ENCODE measurements at places on chromosomes 4 and X.

DNA sequence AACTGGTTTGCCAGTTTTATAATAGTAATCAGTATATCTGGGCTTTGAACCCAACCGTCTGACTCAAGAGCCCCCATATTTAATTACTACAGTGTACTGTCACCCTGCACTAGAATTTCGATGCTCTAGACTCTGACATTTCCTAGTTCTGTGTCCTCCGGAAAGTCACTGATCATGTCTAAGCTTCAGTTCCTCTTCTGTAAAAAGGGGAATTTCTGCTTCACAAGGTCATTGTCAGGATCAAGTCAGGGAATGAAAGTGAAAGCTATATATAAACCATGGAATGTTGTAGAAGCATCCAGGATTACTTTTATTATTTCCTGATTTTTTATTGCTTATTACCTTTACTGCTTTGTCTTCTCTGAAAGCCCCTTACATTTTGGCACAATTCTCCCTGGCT is 4.0 kb upstream of the KCNIP4 start:
- DNase-seq, result no peak

- no peak for DNase-seq
Measured at GRCh38 chr4:78299565-78299972, 242.4 kb downstream of the FRAS1 start.

- DNase-seq, result no peak
Measured at GRCh38 chr4:108953941-108954340, 191.1 kb upstream of the ETNPPL start.

GRCh38 chrX:82163701-82164100 is 961.8 kb downstream of the SH3BGRL start:
- no peak for DNase-seq

GRCh38 chr4:89303177-89303576 is 4.4 kb downstream of the GPRIN3 start:
- peak; percentile 85 for DNase-seq

GRCh38 chr4:8235686-8236085 is 33.9 kb upstream of the HTRA3 start:
- no peak for DNase-seq

DNA sequence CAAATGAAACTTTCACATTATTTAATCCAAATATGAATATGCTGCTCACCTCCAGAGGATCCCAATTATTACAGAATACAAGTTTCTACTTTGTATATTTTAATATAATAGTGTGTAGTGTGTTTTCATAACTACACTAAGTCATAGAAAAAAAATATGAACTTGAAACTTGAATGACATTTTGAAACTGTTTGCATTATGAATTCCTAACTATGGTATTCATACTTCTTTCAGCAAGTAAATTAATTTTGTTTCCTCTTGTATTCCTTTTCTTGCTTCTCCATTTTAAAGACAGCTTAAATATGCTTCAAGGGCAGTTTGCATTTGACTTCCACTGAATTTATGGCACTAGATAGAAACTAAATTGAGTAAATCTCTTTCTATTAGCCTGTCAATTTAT is 177.1 kb downstream of the BMPR1B start:
- no peak for DNase-seq

GRCh38 chr4:7060346-7061150 is 7.3 kb downstream of the GRPEL1 start:
- DNase-seq, result peak; percentile 39

- DNase-seq, result no peak
Measured at GRCh38 chrX:114819509-114819908, 197.9 kb downstream of the IL13RA2 start.

GRCh38 chrX:126799059-126799458 is 20.5 kb upstream of the PRR32 start:
- no peak for DNase-seq

- no peak for DNase-seq
Measured at GRCh38 chrX:153549807-153550206, 32.4 kb downstream of the ATP2B3 start.

- no peak for DNase-seq
Measured at GRCh38 chr4:3037957-3038461, 36.3 kb downstream of the HTT-AS start.

DNA sequence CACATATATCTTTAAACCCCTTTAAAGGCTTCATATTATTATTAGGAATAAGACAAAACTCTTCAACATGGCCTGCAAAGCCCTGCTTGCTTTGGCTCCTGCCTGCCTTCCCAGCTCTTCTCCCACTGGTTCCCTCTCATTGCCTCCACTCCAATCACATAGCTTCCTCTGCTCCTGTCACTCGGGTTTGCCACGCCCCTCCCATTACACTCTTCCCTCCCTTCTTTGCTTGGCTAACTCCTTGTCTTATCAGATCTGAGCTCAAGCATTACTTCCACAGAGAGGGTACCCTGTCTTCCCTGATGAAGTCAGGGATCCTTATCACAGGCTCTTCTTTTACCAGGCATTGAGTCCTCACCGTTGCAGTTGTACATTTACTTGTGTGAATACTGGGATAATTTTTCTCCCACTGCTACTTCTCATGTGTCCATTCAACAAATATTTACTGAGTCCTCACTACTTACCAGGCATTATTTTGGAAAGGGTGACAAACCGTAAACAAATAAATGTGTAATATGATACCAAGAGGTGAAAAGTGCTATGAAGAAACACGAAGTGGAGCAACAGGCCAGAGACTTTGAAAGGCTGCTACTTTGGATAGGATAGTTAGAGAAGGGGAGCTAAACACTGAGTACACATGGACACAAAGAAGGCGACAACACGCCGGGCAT is 3.2 kb upstream of the VGLL1 start:
- no peak for DNase-seq

DNA sequence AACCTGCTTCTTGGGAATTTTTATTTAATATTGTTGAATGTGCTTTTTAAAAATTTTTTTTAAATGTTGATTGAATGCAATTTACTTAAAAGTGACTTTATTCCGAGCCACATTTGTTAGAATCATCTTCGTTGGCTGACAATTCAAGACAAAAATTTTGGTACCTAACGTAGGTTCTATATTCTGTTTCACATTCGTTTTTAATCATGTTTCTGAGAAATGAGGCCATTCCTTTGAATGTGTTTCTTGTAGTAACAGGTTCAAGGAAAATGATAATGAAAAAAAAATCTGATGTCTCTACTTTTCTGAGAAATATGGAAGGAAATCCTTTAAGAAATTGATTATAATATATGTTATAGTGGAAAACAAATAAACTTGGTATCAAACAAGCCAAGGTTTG is 92.3 kb upstream of the DCLK2 start:
- no peak for DNase-seq

DNA sequence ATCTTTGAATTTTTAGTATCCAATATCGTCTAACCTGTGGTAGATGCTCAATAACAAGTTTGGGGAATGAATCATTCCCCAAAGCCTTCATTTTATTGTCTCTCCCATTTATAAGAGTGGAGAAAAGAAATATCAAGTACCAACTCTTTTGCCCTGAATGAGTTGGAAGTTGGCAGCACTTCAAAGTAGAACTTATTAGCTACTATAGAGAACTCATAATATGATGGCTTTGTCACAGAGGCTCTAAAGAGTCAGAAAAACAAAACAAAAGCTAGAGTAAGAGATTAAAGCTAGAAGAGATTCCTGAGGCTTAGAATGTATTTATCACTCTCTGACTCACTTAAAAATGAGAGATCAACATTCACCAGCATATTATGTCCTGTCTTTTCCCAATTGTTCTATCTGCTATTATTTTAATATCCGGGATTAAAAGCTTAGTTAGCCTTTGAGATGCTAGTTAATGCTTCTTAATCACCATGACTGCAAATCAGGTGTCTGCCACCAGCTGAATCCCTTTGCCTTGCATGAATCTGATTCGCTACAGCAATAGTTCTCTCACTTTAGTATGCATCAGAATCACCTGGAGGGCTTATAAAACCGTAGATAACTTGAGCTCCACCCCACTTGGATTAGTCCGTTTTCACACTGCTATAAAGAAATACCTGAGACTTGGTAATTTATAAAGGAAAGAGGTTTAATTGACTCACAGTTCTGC is 77.9 kb downstream of the PALLD start:
- no peak for DNase-seq

DNA sequence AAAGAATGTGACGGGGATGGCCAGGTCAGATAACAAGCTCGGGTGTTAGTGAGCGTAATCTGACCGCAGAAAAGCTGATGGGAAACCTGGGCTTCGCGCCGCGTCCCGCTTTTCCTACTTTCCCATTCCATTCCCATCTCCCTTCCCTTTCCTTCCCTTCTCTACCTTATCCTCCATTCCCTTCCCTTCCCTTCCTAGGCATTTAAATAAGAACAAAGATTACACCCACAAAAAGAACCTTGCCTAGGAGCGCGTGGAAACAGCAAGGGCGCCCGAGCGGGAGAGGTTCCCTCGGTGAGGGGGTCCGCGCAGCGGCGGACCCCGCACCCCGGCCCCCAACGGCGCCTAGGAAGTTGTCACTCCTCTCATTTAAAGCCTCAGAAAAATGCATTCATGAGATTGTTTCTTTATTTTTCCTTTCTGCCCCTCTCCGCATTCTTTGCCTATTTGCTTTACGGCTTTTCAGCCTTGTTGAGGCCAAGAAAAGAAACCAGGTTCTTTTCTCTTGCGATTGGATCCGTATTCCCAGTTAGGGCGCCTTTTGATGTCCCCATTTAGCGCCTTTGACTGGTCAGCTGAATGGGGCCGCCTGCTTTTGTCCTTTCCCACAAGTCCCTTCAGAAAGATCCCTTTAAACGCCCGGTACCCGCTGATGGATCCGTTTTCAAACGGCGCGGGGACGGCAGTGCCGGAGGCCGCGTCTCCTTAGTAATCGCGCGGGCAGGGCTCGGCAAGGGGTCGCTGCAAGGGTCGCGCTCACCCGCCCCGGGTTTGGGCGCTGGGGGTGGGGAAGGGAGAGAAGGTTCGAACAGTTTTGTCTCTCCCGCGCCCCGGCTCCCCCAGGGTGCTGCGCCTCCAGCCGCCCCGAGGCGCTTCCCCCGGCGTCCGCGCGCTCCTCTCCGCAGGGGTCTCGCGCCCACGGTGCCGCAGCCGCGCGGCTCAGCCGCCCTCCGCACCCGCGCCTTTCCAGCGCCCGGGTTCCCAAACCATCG is 54.1 kb upstream of the TMEM33 start:
- peak; percentile 56 for DNase-seq

DNA sequence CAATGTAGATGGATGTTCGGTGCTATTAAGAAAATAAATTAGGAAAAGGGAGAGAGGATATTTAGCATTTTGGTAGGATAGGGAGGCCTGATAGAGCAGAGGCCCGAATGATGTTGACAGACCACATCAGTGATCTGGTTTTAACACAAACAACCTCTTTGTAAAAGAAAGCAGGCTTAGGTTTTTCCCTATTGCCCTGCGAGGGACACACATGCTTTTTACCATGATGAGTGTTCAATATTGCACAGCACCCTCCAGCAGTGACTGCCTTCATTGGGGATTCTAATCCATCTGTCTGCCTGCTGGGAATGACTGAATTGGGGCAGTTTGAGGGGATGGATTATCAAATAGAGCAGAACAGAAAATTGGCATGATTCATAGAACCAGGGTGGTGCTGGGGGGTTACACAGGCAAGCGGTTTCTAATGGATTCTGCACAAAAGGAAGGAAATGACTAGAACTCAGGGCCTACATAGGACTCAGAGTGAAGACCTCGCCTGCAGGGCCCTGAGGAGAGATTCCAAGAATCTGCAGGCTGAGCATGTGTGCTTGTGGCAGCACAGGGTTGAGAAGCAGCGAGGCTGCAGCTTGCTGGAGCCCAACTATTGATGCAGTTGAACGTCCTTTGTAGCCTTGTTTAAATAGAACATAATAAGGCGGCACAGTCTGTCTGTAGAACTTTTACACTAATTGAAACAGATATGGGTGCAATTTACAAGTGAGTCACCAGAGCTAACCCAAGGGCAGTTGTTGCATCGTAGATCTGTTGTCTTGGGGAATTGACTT is 58.0 kb downstream of the RHOH start:
- DNase-seq, result peak; percentile 69

DNA sequence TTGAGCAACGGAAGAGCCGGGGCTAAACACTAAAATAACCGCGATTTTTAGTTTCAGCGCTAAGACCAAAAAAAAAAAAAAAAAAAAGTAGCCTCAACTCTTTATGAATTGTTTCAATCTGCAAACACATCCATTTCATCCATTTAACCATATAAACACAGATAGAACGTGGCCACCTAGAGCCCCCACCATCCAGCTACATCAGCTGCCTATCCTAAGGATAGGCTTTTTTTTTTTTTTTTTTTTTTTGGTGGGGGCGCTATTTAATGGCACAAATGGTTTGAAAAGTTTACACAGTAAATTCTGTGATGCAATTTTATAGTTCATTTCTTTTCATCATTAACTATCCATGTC is 492 bp upstream of the HDAC8 start:
- DNase-seq, result no peak

DNA sequence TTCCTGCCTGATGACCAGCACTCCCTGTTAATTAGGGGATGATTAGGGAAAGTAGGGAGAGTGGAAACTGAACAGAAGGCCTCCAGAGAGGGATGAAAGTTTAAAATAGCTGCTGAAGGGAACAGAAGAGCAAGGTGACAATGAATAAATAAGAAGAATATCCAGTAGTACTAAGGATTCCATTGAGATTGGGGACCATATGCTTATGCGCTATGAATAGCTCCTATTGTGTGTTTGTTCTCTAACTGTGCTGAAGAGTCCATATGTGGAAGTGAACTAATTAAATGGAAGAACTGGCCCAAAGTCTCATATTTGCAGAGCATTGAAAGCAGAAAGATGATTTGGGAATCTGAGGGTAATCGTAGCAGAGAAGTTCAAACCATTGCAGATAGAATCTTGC is 137.0 kb downstream of the PRSS12 start:
- DNase-seq, result no peak

- DNase-seq, result no peak
Measured at GRCh38 chr4:64598066-64598465, 188.8 kb upstream of the TECRL start.

All from activated effector memory CD4-positive, alpha-beta T cell treated with anti-CD3 and anti-CD28 coated beads, Interleukin-2, amount 50 U/mL, for 16 hours (primary cell).